HFFc6 (cell line): ENCODE measurements at places on chromosomes 2 and 18.

DNA sequence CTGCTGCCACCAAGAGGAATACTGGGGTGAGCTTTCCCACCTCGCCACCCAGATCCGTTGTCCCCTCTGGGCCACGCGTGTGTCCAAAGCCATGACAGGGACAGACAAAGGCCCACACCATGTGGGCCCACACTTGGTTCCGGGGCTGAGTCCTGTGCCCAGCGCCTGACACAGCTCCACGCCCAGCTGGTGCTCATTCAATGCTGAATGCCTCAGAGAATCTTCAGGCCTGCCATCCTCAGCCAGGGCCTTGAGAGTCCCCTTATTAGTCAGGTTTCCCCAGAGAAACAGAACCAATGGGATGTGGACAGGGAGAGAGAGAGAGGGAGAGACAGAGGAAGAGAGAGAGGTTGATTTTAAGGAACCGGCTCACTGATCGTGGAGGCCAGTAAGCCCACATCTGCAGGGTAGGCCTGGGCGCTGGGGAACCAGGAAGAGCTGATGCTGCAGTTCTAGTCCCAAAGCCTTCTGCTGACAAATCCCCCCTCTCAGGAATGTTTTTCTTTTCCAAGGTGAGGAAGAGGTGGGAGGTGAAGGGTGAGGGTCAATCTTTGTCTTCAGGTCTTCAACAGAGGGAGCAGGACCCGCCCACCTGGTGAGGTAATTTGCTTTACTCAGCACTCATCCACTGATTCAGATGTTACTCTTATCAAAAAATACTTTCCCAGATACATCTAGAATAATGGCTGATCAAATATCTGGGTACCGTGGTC is 10.2 kb upstream of the SPATA3 start:
- no peak for DNase-seq

DNA sequence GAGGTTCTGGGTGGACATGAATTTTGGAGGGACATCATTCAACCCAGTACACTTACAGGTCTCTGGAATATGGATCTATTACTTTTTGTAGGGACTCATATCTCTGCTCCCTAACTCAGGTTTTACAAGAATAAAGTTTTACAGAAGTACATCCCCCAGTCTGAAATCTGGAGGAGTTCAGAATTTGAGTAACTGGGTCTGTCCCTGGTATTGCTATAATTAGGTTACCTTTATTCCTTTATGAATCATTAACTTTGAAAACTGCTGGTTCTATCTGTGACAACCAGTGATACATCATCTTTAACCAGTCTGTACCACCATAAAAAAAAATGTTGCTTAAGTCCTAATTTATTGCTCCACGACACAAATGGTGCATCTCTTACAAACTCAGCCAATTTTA is 59.9 kb downstream of the INSIG2 start:
- DNase-seq: no peak

GRCh38 chr18:23231340-23232021 is 96.2 kb downstream of the CABLES1 start:
- DNase-seq: peak; percentile 85

- DNase-seq: no peak
Measured at GRCh38 chr18:79612291-79613108, 67.1 kb upstream of the CTDP1 start.

- peak; percentile 70 for DNase-seq
Measured at GRCh38 chr2:237603718-237604362, 13.3 kb upstream of the RAB17 start.

DNA sequence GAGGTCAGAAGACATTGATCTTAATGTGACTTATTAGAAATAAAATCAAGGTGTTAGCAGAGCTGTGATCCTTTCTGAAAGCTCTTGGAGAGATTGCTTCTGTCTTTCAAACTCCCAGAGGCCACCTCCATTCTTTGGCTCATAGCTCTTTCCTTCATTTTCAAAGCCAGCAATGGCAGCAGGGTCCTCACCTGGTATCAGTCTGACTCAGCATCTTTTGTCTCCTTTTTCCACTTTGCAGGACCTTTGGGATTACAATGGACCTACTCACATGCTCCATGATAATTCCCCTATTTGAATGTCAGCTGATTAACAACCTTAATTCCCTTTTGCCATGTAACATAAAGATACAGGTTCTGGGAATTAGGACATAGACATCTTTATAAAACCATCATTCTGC is 6.8 kb upstream of the CDH20 start:
- no peak for DNase-seq

GRCh38 chr2:48600917-48601316 is 16.7 kb upstream of the GTF2A1L start:
- peak; percentile 22 for DNase-seq

DNA sequence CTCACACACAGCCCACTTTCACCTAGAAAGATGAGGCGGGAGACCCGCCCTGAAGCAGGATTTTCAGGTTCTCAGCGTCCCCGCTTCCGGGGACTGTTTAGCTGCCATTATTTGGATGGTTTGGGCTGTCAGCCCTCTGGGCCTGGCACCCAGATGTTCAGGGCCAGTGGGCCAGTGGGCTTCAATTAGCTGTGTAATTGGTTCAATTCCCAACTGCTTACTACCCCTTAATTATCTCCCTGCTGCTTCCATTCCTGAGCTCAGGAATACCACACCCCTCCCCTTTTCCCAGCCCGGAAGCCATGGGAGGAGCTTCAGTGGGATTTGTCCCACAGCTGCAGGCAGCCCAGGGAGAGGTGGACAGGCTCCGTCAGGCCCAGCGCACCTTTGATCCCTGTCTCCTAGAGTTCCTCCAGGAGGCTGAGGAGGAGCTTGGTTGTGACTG is 114.1 kb upstream of the MYCN start:
- DNase-seq: no peak

DNA sequence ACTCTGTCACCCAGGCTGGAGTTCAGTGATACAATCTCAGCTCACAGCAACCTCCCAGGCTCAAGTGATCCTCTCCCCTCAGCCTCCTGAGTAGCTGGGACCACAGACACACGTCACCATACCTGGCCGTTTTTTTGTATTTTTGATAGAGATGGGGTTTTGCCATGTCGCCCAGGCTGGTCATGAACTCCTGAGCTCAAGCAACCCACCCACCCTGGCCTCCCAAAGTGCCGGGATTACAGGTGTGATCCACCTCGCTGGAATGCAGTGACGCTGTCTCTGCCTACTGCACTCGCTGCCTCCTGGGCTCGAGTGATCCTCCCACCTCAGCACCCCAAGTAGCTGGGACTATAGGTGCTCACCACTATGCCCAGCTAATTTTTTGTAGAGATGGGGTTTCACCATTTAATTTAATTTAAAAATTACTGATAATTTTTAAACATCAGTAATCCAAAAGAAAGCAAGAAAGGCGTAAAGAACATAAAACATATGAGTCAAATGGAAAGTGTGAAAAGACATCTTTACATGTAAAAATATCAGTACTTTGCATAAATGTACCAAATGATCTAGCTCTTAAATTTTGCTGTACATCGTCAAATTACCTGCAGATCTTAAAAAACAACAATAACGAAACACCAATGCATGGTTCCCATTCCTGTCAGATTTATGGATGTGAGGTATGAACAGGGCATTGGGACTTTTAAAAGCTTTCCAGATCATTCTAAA is 2.8 kb upstream of the ZNF236 start:
- no peak for DNase-seq

GRCh38 chr2:216525972-216526371 is 27.3 kb downstream of the RPL37A start:
- DNase-seq: no peak

- DNase-seq: no peak
Measured at GRCh38 chr2:46805401-46805951, 110.1 kb downstream of the MCFD2 start.

- no peak for DNase-seq
Measured at GRCh38 chr2:210432633-210433032, 43.9 kb downstream of the LANCL1 start.

DNA sequence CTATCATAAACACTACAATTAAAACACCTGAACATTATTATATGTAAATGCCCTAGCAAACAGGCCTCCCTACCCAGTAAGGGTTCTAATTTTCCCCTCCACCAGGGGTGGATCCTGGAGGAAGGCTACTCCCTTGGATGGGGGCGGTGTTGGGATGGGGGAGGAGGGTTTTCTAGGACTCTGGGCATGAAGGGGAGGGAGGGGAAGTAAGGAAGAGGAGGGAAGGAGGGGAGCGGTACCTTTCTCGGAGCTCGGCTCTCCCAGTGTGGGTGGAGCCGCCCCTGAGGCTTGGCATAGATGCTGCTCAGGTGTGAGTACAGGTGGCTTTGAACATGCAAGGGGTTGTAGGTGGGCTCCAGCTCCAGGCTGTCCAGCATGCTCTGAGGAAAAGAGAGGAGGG is 5.4 kb downstream of the DOK1 start:
- no peak for DNase-seq

DNA sequence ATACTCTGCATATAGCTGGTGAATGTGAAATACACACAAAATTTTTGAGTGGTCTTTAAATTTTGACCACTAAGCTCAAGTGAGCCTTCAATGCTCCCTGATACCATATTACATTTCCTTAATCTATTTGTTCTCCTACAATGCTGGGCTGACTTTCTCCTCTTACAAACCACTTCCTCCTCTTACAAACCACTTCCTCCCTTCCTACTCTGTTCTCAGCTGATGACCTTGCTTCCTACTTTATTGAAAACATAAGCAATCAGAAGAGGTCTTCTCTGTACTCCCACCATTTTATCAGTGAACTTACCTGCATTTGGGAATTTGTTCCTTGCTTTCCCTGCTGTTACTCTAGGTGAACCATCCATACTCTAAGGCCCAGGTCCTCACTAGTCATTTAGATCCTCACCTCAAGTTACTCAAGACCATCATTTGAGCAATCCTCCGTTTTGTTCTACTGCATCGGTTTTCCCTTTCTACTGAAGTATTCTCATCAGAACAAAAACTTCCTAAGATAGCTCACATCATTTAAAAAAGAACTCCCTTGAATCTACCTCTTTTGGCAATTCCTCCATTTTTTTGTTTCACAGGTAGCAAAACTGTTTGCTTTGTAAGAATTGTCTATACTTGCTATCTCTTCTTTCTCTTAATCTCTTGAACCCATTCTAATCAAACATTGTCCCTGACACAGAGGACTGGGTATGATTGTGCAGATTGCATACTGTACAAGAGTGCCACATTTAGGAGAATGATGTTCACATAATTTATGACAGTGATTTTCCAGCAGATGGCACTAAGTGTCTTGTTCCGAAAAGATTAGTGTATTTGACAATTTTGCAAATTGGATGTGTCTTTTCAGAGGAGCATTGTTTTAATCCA is 96.5 kb downstream of the EPB41L5 start:
- peak; percentile 55 for DNase-seq

DNA sequence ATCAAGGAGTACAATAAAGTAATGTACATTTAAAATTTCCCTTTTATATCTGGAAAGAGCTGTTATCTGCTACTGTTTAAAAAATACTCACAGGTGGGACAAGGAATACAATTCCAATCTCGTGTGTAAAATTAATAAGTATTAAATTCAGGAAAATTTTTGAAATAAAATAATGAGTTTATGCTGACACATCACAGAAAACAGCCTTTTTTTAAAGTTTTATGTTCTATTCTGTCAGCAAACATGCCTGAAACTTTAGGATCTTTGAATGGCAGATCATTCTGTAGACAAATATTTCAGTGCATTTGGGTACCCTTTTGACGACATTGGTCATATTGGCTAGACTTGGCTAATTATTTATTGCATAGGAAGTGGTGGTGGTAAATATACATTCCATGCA is 254.4 kb upstream of the ETAA1 start:
- no peak for DNase-seq

- no peak for DNase-seq
Measured at GRCh38 chr18:27772081-27772480, 404.8 kb downstream of the CDH2 start.

DNA sequence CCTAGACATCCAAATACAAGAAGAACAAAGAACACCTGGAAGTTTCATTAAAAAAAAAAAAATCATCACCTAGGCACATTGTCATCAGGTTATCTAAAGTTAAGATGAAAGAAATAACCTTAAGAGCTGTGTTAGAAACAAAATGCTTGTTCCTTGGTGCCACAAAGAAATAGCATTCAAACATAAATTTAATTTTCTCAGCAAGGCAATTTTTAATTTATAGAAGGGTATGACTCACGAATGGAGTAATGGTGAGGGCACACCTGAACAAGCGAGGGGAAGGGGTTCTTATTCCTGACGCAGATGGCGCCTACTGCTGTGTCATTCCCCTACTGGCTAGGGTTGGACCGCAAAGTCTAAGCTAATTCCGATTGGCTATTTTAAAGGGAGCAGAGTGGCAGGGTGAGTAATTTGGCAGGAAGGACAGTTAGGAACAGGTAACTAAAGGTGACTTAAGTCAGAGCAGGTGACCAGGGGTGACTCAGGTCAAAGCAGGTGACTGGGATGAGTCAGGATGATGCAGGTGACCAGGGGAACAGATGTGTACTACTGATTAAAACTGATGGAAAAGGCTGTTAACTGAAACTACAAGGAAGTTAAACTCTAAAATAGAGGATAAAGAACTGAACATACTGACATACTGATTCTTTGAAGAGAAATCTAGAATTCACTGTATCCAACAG is 30.0 kb upstream of the TWSG1 start:
- no peak for DNase-seq

- no peak for DNase-seq
Measured at GRCh38 chr2:179343945-179344279, 79.3 kb upstream of the SESTD1 start.

DNA sequence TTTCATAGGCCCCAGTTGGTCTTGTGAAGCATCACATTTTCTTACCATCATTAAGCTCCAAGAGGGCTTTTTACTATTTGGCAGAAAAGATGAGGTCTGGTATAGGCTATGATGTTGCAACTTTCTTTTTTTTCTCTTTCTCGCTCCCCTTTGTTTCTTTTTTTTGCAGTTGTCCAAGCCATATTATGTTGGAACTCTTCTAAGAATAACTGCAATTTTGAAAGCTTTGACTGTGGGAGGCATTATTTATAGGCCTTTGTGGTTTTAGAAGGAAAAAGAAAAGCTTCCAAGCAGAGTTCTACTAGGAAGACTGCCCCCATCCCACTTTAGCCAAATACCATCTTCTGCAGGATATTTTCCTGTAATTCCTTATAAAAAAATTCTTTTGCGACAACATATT is 571.6 kb downstream of the ARHGAP15 start:
- DNase-seq: no peak

DNA sequence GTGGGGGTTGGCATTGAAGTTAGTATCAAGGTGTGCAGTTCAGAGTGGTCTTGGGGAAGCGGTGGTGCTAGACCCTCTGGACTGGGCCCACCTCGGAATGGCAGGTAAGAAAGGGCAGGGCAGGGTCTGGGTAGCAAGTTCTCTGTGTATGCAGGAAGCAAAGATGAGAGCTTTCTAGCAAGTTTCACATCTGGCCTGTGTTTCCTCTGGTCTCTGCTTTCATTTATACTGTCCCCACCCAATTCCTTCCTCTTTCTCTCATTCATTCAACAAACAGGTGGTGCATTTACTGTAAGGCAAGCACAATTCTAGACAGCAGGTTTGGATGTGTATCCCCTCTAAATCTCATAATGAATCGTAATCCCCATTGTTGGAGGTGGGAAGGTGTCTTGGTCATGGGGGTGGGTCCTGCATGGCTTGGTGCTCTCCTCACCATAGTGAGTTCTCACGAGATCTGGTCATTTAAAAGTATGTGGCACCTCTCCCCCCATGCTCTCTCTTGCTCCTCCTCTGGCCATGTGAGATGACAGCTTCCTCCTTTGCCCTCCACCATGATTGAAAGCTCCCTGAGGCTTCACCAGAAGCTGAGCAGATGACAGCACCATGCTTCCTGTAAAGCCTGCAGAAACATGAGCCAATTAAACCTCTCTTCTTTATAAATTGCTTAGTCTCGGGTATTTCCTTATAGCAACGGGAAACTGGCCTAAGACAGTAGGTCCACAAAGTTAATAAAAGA is 51.8 kb downstream of the PKDCC start:
- no peak for DNase-seq
